ENCODE measurements at places on chromosomes 11 and 22. TPM values are rescaled to one million over a fixed set of nuclear protein-coding genes. Genes with fewer than 3 reads are reported as not detected.

Gene MMP12
- not detected for total RNA-seq

Gene SLC22A9
- total RNA-seq, result 19.4 TPM

Gene MOGAT2
- total RNA-seq, result 114 TPM

Gene EWSR1
- 110 TPM for total RNA-seq

DNA sequence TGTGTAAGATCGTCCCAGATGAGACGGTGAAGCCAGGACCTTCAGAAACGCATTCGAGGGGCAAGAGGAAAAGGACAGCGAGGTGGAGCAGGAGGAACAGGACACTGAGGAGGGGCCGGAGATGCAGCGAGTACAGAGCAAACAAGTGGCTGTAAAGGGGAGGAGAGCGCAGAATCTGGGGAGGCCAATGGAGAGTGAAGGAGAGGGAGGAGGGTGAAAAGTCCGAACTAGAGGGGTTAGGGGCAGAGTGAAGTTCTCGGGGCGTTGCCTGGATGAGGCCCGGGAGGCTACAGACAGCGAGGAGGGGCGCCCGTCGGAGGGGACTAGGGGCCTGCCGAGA, 8.8 kb upstream of the PPIL2 start:
- no peaks in the 10 kb centered on the region for H3K27me3 ChIP-seq
- H3K36me3 ChIP-seq, result no peaks in the 10 kb centered on the region
- DNase-seq, result no peak

GRCh38 chr11:128738942-128739341, 45.1 kb downstream of the FLI1 start:
- no peak for DNase-seq
- no peak overlapping the region for H3K27ac ChIP-seq
- no peak overlapping the region for H3K4me3 ChIP-seq
- no peaks in the 10 kb centered on the region for H3K36me3 ChIP-seq

DNA sequence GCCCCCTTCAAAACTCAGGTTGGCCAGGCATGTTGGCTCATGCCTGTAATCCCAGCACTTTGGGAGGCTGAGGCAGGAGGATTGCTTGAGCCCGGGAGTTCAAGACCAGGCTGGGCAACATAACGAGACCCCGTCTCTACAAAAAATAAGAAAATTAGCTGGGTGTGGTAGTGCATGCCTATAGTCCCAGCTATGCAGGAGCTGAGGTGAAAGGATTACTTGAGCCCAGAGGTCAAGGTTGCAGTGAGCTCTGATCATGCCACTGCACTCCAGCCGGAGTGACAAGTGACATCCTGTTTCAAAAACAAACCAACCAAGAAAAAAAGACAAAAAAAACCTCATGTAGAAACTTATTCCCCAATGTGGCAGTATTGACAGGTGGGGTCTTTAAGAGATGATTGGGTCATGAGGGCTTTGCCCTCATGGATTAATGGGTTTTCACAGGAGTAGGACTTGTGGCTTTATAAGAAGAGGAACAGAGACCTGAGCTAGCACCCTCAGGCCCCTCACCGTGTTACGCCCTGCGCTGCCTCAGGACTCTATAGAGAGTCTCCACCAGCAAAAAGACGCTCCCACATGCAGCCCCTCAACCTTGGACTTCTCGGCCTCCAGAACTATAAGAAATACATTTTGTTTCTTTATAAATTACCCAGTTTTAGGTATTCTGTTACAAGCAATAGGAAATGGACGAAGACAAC, 22.3 kb downstream of the LAYN start:
- H3K27me3 ChIP-seq, result no peaks in the 10 kb centered on the region
- no peak overlapping the region for H3K4me3 ChIP-seq
- H3K4me1 ChIP-seq, result no peaks in the 10 kb centered on the region
- DNase-seq, result no peak
- H3K36me3 ChIP-seq, result no peaks in the 10 kb centered on the region

GRCh38 chr22:25202290-25202921, 2.7 kb downstream of the CRYBB3 start:
- H3K27ac ChIP-seq, result no peak overlapping the region
- H3K27me3 ChIP-seq, result no peaks in the 10 kb centered on the region
- no peaks in the 10 kb centered on the region for H3K4me1 ChIP-seq
- peaks cover 10% of the 10 kb centered on the region for H3K36me3 ChIP-seq

DNA sequence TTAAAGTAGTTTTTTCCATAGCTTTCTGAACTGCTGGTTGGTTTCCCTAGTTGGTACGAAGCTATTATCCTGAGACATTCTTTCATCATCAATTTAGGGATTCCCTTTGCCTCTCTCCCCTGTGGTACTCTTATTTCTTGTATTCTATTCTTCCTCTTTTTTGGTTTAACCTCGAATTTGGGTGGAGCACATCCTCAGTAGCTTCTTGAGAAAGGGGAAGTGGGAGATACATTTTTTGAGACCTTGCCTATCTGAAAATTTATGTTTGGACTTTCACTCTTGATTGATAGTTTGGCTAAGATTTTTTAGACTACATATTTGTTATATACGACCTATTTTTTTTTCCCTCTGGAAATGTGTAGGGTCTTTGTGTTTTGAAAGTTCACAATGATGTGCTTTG, 121.7 kb upstream of the ZBED5 start:
- H3K4me1 ChIP-seq, result no peaks in the 10 kb centered on the region
- H3K4me3 ChIP-seq, result no peak overlapping the region
- no peak for DNase-seq
- no peaks in the 10 kb centered on the region for H3K36me3 ChIP-seq
- no peak overlapping the region for H3K27ac ChIP-seq

GRCh38 chr11:59550368-59550841, 39.1 kb downstream of the OR4D9 start:
- H3K36me3 ChIP-seq, result no peaks in the 10 kb centered on the region
- H3K27ac ChIP-seq, result peak overlapping the region; percentile 30
- peaks cover 5% of the 10 kb centered on the region for H3K4me1 ChIP-seq
- H3K27me3 ChIP-seq, result no peaks in the 10 kb centered on the region

DNA sequence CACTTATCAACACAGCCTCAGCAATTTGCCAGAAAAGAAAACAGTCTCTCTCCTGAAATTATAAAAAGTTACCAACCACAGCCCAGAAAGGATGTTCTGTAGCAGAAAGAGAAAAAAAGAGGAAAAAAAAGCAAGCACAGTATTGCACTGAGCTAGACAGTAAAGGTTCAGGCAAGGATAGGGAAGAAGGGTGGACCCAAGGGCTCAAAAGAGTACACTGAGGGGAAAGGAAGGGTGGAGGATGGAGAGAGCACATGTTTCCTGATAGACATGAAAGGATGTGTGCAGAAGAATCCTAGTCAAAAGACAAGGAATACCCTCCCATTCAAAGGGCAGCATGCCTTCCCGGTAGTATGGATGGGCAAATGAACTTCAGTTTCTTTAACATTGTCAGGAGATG, 59.1 kb downstream of the RRAS2 start:
- no peak overlapping the region for H3K27ac ChIP-seq
- H3K27me3 ChIP-seq, result no peaks in the 10 kb centered on the region
- H3K36me3 ChIP-seq, result no peaks in the 10 kb centered on the region
- H3K4me3 ChIP-seq, result no peak overlapping the region
- peaks cover 4% of the 10 kb centered on the region for H3K4me1 ChIP-seq

- no peaks in the 10 kb centered on the region for H3K4me1 ChIP-seq
- H3K36me3 ChIP-seq, result no peaks in the 10 kb centered on the region
- DNase-seq, result no peak
- no peak overlapping the region for H3K4me3 ChIP-seq
- H3K27ac ChIP-seq, result no peak overlapping the region
Observed at GRCh38 chr11:129740125-129740719, 75.4 kb upstream of the TMEM45B start.

Measured in right lobe of liver (tissue), 6 donors.